ENCODE measurements at places on chromosomes 11 and 22. TPM values are rescaled to one million over a fixed set of nuclear protein-coding genes. Genes with fewer than 3 reads are reported as not detected.

The KDELR3 gene
- total RNA-seq: 5.3 TPM

The GRAP2 gene
- 0.12 TPM for total RNA-seq

The KCNJ11 gene
- total RNA-seq: 2.3 TPM

The RAPSN gene
- 0.50 TPM for total RNA-seq

GRCh38 chr11:10659339-10660216, 34.0 kb downstream of the IRAG1 start:
- no peak for DNase-seq

DNA sequence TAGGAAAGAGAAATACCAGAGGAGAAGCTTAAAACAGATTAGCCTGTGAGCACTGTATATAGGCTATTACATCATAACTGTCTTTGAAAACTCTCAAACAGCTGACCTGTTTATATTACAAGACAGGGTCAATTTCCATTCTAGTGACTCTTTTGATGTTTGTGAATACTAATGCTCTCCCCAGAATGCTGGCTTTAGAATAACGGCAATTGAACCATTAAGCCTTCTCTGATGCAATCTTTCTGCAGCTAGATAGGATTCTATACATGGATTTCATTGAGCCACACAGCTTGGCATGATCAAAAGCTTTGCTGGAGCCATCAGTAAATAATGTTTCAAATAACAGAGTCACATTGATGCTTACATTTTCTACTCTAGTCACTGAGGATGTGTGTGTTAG, 122.7 kb upstream of the FAT3 start:
- DNase-seq: no peak

DNA sequence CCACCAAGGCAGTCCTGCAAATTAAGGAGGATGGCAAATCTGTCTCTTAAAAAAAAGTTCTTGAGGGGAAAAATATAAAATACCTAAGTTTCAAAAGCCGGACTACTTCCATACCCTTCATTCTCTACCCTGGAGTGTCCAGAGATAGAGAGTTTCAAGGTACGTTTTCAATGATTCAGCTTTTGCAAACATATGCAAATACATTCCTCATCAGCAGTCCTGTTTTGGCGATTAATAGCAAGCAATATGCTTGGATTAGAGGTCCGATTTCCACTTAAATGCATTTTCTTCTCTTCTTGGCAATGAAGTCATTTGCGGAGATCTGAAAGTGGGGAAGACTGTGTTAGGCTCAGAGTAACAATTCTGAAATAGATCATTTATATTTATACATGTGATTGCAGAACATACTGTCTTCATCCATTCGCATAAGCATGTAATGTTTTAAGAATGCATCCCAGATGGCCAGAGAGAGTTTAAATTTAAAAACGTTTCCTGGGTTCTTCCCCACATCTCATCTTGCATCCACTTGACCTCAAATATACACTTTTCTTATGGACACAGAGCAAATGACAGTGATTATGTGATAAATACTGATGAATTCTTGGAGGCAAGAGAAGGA, 13.8 kb upstream of the TFIP11 start:
- DNase-seq: no peak

GRCh38 chr11:61800331-61801281, 7.9 kb downstream of the FEN1 start:
- DNase-seq: no peak

DNA sequence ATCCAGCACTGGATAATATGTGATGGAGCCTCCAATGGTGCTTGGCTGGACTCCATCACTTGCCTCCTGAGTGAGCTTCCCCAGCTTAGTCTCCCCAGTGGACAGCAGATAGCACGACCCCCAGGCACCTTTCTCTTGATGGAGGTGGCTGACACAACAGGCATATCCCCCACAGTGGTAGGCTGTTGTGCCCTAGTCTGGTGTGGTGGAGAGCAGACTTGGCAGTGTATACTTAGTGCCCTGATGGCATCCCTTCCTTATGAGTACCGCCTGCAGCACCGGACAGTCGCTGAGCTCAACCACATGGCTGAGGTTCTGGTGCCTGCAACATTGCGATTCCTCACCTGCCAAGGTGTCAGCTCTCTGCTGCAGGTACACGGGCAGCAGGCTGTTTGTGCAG, 50.1 kb downstream of the DNHD1 start:
- no peak for DNase-seq

GRCh38 chr11:106398502-106399075, 321.1 kb downstream of the AASDHPPT start:
- DNase-seq: no peak

All from neural crest cell (in vitro differentiated cells).